ENCODE measurements at places on chromosomes 3 and 15. TPM values are rescaled to one million over a fixed set of nuclear protein-coding genes. Genes with fewer than 3 reads are reported as not detected.

DNA sequence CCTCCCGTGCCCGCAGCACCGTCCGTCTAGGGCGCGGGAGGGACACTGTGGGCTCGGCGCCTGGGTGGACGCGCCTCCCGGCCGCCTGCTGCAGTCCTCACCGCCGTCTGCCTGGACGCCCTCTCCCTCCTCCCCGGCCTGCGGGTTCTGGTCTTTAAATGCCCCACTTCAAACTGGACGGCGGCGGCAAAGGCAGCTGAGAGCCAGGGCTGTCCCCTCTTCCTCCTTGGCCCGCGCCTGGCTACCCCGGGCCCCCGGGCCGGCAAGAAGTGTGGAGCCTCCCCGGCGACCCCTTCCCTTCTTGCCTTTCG is 426 bp downstream of the CBLB start:
- DNase-seq, result peak; percentile 61

GRCh38 chr3:148789906-148790305 is 37.7 kb upstream of the CPB1 start:
- DNase-seq, result no peak

DNA sequence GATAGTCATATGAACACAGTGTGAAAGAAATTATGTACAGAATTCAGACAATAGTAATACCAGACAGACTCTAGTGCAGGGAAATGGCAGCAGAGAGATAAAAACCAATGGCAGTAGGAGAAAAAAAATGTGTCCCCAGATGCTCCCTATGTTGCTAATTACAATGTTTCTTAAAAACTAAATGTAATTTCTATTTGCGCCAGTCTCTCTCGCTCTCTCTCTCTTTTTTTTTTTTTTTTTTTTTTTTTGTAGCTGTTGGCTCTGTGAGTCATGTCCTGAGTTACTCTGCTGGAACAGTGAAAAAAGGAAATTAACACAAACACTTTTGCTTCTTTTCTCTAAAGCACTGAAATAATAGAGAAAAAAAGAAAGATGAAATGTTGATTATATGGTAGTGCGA is 871.9 kb downstream of the GBE1 start:
- DNase-seq, result no peak

DNA sequence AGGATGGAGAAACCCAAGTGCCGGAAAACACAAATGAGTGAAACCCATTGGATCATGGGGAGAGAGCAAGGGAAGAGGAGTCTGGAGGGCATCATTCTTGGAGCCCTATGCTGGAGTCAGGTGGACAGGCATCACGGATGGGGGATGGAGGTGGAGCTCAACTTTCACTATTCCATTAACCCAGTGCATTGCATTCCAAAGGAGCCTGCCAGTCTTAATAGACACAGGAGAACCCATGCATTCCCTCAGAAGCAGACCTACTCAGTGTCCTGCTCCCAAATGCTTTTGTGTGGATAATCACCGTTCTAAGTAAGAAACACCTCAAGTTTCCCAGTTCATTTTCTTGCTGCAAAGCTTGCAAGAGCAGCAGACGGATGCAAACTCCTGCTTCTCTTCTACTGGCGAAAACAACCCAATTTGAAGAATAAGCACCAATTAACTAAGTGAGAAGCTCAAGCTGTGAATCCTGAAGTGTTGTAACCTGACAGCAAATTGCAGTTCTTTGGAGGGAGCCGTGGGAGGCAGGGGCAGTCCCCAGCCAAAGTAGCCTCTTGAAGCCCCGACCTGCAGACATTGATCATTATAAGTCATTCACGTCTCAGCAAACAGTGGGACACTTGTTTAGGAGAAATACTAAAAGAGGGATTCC is 25.3 kb downstream of the SEMA5B start:
- DNase-seq, result no peak

- DNase-seq, result no peak
Measured at GRCh38 chr3:53581671-53582070, 87.3 kb downstream of the CACNA1D start.

GRCh38 chr3:108823227-108823626 is 641 bp downstream of the TRAT1 start:
- DNase-seq, result no peak

GRCh38 chr3:106255870-106256248 is 387.0 kb upstream of the CBLB start:
- no peak for DNase-seq

- DNase-seq, result no peak
Measured at GRCh38 chr3:869734-870133, 223.1 kb upstream of the CNTN6 start.

- DNase-seq, result peak; percentile 4
Measured at GRCh38 chr3:132164469-132165092, 129.8 kb upstream of the CPNE4 start.

DNA sequence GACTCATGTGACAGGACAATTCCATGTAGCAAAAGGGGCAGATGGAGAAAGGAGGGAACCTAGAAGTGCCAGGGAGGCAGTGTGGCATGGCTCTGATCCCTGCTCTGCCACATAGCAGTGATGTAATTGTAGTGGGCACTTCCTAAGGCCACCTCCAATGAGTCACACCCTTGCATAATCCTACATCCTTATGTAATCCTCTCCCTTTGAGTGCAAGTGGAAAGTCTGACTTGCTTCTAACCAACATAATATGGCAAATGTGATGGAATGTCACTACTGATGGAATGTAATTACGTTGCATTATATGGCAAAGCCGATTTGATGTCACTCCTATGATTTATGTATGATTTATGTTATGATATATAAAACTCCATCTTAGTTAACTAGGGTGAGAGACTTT is 72.9 kb upstream of the ATP2C1 start:
- peak; percentile 5 for DNase-seq

DNA sequence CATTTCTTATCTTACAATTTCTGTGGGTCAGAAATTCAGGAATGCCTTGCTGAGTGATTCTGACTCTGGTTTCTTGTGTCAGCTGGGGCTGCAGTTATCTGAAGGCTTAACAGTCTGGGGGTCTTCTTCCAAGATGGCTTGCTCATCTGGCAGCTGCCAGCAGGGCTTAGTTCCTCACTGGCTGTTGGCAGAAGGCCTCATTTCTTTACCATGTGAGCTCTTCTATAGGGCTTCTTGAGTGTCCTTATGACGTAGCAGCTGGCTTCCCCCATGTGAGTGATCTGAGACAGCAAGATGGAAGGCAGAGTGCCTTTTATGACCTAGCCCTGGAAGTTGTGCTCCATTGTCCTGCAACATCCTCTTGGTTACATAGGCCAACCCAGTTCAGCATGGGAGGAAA is 82.0 kb upstream of the PDZRN3 start:
- no peak for DNase-seq

DNA sequence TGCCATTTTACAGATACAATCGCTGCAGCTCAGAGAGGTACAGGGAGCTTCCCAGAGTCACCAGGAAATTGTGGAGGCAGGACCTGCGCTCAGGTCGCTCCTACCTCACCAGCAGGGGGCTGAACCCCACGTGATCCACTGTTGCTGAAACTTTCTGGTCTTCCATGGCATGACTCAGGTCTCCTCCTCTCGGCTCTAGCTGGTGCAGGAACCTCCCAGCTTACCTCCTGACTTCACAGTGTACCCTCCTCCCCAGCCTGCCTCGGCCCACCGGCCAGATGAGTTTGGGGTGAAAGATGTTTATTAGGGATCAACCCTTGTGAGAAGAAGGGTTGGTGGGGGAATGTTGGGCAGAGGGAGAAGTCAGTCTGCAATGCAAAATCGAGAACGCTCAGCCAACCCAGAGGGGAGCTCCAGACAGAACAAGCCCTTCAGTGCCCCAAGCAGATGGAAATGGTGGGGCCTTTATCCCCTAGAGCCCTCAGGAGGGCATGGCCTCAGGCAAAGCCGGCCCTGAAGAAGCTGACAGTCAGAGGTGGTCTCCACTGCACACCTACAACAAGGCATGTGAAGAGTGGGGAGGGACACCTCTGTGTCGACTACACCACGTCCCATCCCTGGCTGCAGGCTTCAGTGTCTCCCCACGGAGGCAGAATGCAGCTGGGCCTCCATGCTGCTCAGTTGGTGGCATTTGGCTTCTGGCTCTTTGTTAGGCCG is 118.6 kb upstream of the PRR20G start:
- DNase-seq, result peak; percentile 26

- DNase-seq, result no peak
Measured at GRCh38 chr3:126415661-126416591, 21.2 kb downstream of the CFAP100 start.

GRCh38 chr3:4978204-4978965 is 852 bp upstream of the BHLHE40 start:
- peak; percentile 97 for DNase-seq

GRCh38 chr15:74272812-74273211 is 36.7 kb downstream of the CCDC33 start:
- no peak for DNase-seq

- no peak for DNase-seq
Measured at GRCh38 chr3:61947456-61947855, 386.1 kb downstream of the PTPRG start.

DNA sequence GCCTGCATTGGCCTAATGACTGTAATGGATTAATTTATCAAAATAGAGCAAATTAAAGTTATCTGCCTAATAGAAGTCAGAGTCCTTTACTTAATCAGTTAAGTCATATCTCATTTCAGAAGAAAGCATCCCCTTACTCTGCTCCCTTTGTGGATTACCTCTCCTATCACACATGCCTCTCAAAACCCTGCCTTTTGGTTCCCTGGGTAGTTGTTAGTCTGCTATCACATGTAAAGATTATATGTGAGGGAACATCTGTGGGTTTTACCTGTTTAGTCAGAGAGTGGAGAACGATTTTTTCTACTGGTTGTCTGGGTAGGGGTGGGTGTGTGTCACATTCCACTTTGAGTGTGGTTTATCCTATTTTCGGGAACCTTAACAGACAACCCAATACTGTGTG is 16.4 kb downstream of the UBE2E2 start:
- no peak for DNase-seq

DNA sequence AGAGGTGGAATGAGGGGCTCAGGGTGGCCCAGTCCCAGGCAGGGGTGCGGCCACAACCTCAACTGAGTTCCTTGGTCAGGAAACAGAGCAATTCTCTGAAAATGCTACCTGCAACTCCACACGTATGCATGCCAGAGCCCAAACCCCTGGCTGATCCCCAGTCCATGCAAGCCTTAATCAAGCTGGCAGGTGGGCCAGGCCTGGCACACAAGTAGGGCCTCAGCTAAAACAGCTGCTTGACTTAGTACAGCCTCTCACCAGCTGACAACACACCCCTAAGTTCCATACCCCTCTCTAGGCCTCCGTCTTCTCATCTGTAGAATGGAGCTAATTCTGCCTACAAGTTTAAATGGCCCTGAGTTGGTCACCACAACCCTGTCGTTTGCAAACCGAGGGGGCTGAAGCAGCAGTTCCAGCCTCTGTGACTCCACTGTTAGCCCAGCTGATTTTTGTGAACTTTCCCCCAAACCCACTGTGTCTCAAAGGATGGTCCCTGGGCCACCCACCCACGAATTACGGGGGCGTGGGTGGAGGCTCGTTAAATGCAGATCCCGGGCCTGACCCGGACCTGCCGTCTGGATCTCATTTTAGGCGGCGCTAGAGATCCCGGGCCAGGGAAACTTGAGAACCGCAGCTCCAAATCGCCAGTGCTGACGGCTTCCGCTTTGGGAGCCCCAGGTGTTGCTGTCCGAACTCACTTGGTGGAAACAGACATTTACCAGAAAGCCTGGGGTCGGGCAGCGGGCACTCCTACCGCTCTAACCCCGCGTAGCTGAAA is 927 bp downstream of the CHDH start:
- DNase-seq, result peak; percentile 17

DNA sequence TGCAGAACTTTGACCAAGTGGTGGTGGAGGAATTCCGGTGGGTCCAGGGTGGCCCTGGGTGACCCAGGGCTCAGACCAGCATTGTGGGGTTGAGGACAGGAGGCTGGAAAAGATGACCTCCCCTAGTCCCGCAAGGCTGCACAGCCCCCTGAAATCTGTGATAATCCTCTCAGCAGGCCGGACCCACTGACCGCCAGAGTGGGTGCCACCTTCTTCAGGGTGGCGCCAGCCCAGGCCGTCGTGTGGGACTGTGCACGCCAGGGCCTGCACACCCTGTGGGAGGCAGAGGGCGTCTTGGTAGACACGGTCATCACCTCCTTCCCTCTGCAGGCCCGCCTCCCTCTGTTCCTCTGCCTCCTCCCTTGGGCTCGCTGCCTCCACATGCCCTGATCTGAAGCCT is 137.7 kb downstream of the TBC1D2B start:
- DNase-seq, result no peak

DNA sequence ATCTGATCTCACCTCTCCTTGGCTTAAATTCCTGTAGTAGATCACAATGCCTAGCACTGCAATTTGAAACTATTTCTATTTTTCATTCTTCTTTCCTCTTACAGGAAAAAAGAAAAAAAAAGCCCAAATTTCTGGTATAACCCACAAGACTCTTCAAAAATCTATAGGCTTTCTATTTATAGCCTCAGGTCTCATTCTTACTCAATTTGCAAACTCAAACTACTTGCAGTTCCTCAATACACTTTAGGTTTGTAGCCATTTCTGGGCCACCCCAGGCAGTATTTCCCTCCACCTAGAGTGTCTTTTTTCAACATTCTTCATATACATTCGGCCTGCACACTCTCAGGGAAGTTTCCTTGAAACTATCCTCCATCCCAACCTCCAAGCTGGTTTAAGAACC is 169.0 kb downstream of the TBC1D5 start:
- DNase-seq, result no peak

- DNase-seq, result no peak
Measured at GRCh38 chr3:98574132-98574531, 19.3 kb downstream of the CPOX start.

- DNase-seq, result peak; percentile 87
Measured at GRCh38 chr3:113783980-113784379, 37.1 kb downstream of the ATP6V1A start.

- peak; percentile 96 for DNase-seq
Measured at GRCh38 chr15:69452692-69453521, at the start of gene RPLP1. Gene RPLP1, plus strand, starts transcription at chr15:69452818. Its CDS starts 131 bp downstream, at chr15:69452949.

DNA sequence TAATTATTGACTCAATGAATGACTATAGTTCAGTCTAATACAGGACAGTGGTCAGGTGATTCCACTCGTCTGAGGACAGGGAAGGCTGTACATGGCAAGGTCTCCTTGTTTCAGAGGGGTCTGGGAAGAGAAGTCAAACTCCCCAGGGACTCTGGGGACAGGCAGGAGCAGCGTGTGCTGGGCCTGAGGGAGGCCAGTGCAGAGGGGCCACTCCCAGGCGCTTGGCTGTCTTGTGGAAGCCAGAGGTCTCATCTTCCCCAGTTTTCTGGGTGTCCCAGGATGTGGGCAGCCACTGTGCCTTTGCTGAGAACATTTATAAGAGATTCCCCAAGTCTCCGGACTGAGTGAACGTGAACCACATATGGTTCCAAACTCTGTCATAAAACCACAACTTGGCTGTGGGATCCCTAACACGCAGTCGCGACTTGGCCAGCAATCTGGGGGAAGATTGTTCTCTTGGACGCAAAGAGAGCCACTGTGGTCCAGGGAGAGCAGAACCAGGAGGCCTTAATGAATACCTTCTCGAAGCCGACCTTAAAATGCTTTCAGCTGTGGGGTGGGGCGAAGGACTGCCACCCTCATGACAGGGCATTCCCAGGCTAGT is 30.4 kb downstream of the BHLHE40 start:
- no peak for DNase-seq

The PXYLP1 gene
- total RNA-seq, result 0.40 TPM

The C3orf62 gene
- total RNA-seq, result 1.3 TPM

The SEMA3G gene
- total RNA-seq, result 30.5 TPM

The ADAMTS7 gene
- 7.0 TPM for total RNA-seq

The STAC gene
- total RNA-seq, result 0.40 TPM

The POLG gene
- total RNA-seq, result 42.3 TPM

The ASB14 gene
- not detected for total RNA-seq

The APPL1 gene
- total RNA-seq, result 31.8 TPM

The CACNA1D gene
- total RNA-seq, result not detected

The TATDN2 gene
- total RNA-seq, result 7.2 TPM
